ENCODE measurements at places on chromosomes 6 and 20.

DNA sequence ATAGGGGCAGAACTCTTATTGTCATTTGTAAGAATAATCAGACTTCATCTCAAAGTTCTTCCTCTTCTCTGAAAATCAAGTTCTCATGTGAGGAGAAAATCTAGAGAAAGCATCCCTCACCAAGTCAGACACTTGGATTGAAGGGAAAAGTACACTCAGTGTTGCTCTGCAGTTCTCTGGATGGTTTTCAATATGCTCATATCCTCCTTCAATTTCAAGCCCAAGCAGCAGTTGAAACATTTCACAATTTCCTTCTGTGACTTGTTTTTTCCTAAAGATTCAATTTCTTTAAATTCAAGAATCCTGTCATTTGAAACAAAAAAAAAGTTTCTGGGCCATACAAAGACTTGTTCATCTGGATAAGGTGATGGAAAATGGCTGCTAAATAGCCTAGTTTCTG lies 140.2 kb upstream of the AHI1 start:
- DNase-seq: no peak

- DNase-seq: no peak
These were observed 143.4 kb downstream of the TBXT start for GRCh38 chr6:166024252-166024651.

DNA sequence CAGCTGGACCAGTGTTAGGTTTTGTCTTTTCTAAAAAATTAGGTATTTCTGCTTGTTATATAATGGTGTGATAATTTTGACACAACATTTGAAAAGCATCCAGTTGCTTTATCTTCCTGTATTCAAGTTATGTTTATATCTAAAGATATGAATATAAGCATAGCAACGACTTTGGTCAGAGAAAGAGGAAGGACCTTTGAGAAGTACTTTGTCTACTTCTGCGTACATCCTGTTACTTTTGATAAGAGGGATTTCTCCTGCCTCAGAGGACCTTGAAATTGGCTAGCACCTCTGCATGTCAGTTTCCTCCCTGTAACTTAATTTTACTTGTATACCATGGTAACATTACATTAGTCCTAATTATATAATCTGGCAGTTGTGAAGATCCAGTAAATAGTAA lies 24.8 kb downstream of the PHF20 start:
- peak; percentile 66 for DNase-seq

DNA sequence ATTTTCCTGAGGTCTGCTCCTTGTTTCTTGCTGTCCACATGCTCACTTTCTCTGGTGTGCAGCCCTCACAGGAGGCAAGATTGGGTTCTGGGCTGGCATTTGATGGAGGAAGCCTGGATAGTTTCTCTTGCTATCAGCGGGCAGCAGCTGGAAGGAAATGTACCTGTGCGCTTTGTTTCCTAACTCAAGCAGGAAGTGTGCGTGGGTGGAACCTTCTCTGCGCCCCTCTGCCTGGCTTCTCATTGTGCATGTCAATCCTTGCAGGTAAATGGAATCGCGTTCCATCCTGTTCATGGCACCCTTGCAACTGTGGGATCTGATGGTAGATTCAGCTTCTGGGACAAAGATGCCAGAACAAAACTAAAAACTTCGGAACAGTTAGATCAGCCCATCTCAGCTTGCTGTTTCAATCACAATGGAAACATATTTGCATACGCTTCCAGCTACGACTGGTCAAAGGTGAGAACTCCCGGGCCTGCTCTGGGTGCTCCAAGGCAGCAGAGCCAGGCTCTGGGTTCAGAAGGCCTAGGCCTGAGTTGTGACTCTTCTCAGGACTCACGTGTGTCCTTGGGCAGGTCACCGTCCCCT lies 16.8 kb upstream of the RBM38 start:
- DNase-seq: no peak

DNA sequence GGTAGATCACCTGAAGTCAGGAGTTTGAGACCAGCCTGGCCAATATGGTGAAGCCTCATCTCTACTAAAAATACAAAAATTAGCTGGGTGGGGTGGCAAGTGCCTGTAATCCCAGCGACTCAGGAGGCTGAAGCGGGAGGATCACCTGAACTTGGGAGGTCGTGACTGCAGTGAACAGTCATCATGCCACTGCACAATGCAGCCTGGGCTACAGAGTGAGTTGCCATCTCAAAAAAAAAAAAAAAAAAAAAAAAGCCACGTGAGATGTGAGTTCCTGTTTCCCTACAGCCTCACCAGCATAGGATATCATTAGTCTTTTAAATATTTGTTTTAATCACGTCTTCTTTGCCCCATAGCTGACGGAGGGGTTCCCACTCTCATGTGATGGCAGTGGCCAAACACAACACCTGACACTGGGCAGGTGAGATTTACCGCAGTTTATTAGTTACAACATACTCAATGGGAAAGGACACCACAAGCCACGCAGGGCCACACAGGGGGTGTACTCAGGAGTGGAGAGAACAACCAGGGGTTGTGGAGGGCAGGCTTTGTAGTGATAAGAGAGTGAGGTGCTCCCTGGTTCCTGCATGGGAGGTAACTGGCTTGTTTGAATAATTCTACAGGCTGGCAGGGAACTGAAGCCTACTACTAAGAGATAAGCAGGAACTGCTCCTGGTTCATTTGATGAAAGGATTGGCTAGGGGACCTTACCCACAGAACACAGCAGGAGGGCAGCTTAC lies 4.6 kb upstream of the LZTS3 start:
- no peak for DNase-seq

DNA sequence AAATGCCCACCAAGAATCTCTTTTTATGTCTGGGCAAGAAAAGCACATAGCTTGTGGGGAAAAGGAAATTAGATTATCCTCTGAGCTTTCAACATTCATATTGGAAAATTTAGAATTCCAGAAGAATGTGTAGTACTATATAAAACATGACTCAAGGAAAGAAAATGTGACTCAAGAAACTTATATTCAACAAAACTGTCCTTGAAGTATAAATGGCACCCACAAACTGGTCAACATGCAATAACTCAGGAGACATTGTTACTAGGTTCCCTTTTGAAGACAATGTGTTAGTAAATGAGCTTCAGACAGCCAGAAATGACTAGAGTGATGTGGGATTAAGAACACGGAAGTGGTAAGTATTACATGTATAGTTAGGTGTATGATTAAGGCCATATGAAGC lies 26.1 kb upstream of the TINAG start:
- DNase-seq: no peak

DNA sequence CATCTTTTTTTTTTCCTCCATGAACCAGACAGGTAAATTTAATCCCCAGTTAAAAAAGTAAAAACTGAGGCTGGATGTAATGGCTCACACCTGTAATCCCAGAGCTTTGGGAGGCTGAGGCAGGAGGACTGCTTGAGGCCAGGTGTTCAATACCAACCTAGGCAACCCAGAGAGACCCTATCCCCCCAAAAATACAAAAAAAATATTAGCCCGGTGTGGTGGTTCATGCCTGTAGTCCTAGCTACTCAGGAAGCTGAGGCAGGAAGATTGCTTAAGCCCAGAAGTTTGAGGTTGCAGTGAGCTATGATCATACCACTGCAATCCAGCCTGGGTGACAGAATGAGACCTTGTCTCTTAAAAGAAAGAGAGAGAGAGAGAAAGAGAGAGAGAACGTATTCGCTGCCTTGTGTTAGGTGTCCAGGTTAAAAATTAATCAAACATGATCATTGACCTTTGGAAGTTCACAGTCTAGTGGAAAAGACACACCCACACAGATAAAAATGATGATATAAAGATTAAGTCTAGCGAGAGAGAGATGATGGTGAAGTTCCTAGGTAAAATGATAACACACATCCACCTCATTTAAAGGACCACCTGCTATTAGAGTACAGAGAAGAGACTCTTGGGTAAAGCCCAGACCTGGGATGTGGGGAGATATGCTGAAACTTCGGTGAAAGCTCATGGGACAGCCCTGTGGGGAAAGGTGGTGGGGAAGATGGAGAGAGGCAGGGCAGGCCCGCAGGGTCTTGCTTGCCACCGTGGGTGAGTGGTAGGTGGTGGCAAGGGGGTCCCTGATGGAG lies 4.8 kb upstream of the NHSL1 start:
- no peak for DNase-seq

DNA sequence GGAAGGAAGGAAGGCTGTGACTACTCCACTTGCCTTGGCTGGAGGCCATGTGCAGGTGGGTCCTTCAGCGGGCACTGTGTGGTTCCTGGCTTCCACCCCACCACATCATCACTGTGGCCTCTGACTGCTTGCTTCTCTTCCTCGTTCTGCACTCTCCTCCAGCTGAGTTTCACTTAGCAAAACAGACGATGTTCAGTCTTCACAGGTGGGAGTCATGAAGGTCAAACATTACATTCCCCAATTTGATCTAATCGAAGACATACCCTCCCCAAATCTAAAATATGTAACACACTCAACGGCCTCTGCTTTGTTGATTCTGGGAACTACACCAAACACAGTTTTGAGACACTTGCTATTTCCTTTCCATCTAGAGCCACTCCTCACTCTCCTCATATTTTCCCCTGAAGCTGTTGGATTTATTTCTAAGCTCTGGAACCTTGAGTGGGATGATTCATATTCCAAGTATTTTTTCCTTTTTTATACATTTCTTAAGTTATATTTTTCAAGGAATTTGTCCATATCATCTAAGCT lies 132.5 kb upstream of the FOXA2 start:
- DNase-seq: no peak

GRCh38 chr20:4082406-4083097 lies 67.2 kb upstream of the RNF24 start:
- peak; percentile 60 for DNase-seq

DNA sequence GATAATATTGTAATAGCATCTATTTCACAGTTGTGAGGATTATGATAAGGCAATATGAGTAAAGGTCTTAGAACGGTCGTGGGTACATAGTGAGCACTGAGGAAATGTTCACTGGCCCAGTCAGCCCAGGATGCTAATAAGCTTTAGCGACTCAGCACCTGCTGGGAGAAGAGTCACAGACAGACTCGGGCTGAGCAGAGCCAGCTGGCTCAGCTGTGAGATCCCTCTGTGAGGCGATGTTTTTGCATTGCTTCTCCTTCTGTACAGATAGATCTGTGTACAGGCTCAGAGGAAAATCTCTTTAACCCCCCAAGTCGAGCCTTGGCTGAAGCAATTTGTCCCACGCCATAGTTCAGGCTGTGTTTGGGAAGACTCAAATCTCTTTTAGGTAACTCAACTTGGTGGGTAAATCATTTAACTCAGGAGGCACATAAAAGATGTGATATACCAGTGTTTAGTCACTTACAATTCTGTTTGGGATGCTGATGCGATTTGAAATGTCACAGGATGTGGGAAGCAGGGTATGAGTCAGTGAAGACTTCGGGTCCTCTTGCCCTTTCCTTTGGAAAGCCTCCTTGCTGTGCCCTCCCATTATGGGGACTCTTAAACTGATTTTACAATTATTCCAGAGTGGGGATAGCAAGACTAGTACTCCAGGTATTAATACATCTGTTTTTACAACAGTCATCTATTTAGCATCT lies 53.1 kb downstream of the PHACTR1 start:
- DNase-seq: no peak

GRCh38 chr6:159758031-159759001 lies 3.5 kb upstream of the ACAT2 start:
- no peak for DNase-seq

- DNase-seq: no peak
These were observed 106.0 kb downstream of the VEGFA start for GRCh38 chr6:43875849-43876572.

- no peak for DNase-seq
These were observed 423.7 kb upstream of the MARCKS start for GRCh38 chr6:113433335-113433991.

GRCh38 chr6:38505826-38506225 lies 133.9 kb downstream of the BTBD9 start:
- no peak for DNase-seq

GRCh38 chr6:16322666-16323312 lies 84.4 kb downstream of the GMPR start:
- peak; percentile 84 for DNase-seq

DNA sequence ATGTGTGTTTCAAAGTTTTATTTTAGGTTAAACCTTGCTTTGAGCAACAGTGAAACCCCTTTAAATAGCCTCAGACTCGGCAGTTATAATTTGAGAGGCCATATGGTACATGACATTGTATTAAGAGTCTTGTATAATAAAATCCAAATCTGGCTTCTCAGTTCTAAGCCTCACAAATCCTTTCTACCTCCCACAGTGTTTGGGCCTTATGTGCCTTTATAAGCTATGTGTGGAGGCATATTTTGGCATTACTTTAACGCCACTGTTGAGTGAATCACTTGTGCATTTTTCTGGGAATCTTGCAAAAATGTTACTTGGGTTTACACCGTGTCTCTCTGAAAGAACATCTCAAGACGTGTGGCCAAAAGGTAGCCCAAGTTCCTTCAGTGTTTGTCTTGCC lies 152.4 kb downstream of the COL9A1 start:
- DNase-seq: no peak

DNA sequence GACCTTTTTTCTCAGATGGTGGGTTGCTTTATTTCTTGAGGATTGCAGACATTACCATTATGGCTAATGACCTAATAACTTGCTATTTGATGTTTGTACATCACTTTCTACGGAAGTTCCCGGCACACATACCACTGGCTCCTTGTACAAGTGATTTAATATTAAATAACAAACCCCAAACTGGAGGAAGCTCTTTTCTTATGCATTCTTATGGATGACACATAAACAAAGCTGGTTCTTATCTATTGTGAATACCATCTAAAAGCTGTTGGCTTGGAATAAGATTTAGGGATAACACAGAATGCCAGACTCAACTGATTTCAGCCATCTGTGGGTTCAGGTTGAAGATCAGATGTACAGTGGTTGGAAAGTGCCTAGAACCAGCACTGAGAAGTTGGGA lies 272.6 kb downstream of the TSHZ2 start:
- no peak for DNase-seq

DNA sequence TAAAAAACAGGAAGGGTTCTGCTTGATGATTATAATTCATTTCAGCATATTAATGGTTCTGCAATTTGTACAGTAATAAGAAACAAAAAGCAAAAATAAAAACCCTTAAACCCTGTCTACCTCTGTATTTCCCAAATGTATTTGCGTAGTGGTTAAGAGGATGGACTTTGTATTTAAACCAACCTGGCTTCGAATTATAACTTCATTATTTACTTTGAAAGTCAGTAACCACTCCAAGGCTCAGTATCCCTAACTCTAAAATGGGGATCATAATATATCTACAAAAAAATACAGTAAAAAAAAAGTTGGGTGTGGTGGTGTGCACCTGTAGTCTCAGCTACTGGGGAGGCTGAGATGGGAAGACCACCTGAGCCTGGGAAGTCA lies 21.4 kb downstream of the PERP start:
- no peak for DNase-seq

GRCh38 chr6:72218125-72218524 lies 331.8 kb downstream of the RIMS1 start:
- no peak for DNase-seq

- DNase-seq: no peak
These were observed 140.4 kb downstream of the F13A1 start for GRCh38 chr6:6179858-6180623.

DNA sequence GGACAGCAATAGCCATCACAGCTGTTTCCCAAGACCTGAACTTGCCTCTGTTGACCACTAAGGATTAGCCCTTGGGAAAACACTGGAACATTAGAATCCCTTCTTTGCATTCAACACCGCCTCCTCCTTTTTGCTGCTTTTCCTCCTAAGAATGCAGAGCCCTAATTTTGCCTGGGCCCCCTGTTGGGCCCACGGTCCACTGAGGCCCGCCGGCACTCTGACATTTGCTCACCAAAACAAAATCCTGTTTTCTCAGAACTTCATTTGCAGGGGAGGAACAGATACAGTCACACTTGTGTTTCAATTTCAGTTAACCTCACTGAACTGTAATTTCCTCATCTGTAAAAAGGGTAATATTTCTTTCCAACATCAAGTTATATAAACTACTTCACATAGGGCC lies 116.0 kb upstream of the JARID2 start:
- no peak for DNase-seq

- DNase-seq: peak; percentile 25
These were observed 927 bp upstream of the MANEA start for GRCh38 chr6:95576218-95576997.
